ENCODE measurements at places on chromosomes 16 and 17.

DNA sequence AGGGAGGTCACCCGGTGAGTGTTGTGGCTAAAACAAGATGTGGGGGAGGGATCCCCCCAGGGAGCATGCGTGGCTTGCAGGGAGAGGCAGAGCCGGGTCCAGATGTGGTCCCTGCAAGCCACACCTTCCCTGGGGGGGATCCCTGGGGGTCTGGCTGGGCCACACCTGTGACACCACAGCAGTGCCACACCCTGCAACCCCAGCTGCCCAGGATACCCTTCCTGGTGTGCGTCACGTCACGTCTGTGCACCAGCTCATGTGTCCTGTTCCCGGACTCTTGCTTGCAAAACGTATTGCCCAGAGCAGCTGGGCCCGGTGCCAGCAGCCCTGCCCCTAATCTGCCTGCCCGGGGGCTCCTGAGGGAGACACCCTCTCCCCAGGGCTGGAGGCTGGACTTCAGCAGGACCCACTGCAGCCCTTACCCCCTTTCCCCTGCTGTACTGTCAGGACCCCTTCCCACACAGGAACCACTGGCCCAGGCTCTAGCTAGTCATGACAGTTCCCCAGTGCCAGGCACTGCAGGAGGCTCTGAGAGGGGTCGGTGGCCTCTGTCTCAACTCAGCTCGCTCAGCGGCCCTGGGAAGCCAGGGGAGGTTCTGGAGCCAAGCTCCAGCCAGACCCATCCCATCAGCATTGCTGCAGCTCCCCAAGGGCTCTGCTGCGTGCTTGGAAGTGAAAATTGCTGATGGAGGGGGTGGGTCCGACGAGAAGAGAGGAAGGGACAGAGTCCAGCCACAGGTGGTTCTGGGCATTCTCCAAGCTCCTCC lies 25.8 kb upstream of the ACSF3 start:
- DNase-seq = no peak

- DNase-seq = no peak
These were observed 82.9 kb downstream of the AIPL1 start for GRCh38 chr17:6352016-6352415.

- no peak for DNase-seq
These were observed 121.9 kb upstream of the HS3ST2 start for GRCh38 chr16:22692034-22692433.

GRCh38 chr17:81833921-81834830 lies 674 bp downstream of the PPP1R27 start:
- DNase-seq = no peak

- no peak for DNase-seq
These were observed 6.7 kb downstream of the GIP start for GRCh38 chr17:48961516-48962233.

- no peak for DNase-seq
These were observed 801 bp downstream of the CHAD start for GRCh38 chr17:50467855-50468303.

- DNase-seq = no peak
These were observed 9.5 kb upstream of the PAM16 start for GRCh38 chr16:4360538-4361021.

- DNase-seq = no peak
These were observed 19.9 kb upstream of the JPH3 start for GRCh38 chr16:87582216-87582965.
